ENCODE measurements at places on chromosomes 13 and 19.

DNA sequence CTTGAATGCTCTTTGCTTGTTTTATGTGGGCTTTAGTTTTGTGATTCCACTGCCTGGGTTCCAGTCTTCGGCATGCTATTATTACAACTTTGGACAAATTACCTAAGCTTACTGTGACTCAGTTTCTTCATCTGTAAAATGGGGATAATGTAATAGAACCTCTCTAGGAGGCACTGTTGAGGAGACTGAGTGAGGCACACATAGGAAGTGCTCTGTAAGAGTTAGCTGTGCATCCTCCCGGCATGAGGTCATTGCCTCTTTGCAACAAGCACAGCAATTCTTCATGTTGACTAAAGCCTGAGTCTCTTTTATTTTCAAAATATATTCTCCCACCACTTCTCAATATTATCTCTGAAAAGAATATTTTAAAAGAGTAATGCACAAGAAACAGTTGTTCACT, 227.4 kb downstream of the DLEU7 start:
- no peak for DNase-seq

DNA sequence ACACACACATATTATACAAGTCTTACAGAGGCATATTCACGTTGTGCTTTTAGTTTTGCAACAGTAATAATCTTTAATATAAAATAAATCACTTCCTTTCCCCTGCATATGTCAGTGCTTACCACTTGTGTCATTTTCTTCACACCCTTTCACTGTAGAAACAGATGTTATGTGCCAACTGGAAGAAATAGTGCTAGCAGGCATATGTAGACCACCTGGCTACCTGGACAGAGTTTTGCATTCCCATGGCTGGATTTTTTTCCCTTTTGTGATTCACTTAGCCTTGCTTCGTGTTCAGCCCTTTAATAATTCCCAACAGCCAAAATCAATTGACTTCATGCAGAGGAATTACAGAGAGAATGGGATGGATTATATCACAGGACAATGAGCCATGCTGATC, 399.1 kb upstream of the SPRY2 start:
- no peak for DNase-seq

- no peak for DNase-seq
Measured at GRCh38 chr13:112145551-112146360, 78.8 kb downstream of the SOX1 start.

DNA sequence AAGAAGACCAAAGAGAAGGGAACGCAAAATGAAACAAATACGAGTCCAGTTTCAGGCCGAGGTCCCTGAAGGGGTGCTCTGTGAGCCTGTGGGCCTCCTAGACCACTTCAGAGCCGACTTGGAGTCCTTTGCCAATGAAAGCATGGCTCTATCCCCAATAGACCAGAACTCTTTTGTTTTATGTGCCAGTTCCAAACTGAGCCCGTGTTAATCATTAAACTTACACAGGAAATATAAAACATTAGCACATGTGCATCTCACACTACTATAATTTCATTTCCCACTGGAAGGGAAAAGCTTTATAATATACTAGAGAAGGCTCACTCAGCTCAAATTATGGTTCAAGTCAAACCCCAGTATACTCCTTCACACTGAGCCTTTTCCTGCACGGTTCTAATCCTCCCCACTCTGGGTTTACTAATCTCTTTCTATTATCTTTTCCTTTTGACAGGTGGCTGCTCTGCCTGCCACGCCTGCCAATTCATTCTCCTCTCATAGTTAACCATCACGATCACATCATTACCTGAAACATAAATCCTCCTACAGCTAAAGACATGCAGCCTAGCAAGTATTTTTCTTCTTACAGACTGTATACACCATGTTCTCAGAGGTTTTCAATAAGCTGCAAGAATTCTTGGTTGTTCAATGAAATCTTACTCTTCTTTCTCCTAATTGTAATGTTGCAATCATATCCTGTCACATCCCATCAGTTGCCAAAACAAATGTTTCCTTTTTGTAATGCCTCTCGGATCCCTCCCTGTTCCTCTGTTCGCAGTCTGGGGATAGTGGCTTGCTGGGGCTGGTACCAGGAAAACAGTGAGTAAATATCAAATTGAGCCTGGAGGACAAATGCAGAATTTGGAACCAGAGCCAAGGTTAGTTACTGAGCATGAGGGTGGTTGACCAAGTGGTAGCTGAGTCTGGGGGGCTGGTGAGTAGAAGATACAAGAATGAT, 18.8 kb upstream of the WASF3 start:
- DNase-seq, result no peak

GRCh38 chr19:17183271-17183761, 31.8 kb upstream of the USE1 start:
- no peak for DNase-seq

DNA sequence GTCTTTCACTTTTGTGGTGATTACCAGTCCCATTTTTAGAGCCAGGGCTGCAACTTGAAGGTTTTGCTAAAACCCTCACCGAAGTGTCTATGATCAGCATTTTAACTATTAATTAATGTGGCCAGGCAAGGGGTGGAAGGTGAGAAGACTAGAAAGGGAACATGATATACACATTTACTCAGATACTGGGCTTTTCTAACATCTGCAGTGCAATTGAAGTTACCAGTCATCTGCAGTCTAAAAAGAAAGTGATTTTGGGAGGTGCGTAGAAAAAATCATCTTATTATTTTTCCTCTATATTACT, 481 bp downstream of the ALOX5AP start:
- no peak for DNase-seq

GRCh38 chr13:42106998-42107397, 58.5 kb downstream of the DGKH start:
- no peak for DNase-seq

DNA sequence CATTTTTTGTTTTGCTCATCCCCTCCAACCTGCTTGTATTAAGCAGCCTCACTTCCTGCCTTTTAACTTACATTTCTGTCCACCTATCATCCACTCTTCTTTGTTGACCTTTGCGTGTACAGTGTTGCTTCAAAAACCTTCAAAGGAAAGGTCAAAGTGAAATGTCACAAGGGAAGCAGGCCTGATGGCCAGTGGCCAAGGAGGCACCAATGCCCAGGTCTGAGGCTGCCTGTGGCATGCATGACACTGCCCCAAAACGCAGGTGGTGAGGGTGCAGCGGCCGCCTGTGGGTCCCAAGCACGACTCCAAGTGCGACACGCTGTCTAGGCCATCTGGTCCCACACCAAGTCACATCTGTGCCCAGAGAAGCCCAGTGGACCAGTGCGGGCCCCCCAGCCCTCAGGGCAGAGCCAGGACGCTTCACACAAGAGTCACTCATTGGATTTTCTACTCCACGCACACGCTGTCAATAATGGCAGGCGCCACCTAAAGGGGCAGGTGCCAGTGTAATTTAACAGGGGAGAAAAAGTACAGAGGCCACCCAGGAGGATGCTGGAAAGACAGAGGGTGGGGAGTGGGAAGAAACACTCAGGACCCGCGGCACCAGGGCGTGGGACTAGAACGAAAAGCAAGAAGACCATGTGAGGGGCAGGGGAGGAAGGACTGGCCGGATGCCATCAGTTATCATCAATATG, 23.5 kb downstream of the SLC7A1 start:
- no peak for DNase-seq

DNA sequence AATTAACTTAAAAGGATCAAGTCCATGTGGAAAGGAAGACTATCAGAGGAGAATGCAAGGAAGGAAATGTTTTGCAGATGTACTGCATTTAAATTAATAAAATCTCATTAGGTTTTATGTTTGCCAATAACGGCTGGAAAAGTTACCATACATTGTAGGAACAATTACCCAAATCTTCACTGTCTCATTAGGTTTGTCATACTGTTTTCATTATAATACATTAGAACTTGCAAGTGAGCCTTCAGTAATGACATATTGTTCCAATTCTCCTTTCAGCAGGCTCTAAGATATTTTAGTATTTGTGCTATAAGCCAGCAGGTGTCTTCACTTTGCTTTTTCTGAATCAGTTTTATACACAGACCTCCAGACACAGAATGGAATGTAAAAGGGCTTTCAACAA, 661.6 kb upstream of the KLHL1 start:
- no peak for DNase-seq

- DNase-seq, result no peak
Measured at GRCh38 chr13:74182491-74182890, 48.3 kb upstream of the KLF12 start.

GRCh38 chr19:20247016-20247683, 80.1 kb downstream of the ZNF486 start:
- DNase-seq, result peak; percentile 12

DNA sequence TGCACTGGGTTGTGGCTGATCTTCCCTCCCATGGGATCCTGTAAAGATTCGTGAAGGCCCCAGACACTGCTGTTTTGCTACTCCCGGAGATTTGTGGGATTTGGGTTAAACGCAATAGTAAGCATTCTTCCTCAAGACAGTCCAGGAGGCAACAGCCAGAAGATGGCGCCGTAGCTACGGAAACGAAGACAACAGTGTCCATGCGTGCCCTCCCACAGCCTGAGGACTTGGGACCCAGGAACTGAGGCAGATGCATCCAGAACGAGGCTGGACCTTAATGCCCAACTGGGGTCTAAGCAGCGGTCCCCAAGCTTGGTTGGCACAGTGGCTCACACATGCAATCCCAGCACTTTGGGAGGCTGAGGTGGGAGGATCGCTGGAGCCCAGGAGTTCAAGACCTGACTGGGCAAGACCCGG, 57.6 kb upstream of the ZNF507 start:
- no peak for DNase-seq

DNA sequence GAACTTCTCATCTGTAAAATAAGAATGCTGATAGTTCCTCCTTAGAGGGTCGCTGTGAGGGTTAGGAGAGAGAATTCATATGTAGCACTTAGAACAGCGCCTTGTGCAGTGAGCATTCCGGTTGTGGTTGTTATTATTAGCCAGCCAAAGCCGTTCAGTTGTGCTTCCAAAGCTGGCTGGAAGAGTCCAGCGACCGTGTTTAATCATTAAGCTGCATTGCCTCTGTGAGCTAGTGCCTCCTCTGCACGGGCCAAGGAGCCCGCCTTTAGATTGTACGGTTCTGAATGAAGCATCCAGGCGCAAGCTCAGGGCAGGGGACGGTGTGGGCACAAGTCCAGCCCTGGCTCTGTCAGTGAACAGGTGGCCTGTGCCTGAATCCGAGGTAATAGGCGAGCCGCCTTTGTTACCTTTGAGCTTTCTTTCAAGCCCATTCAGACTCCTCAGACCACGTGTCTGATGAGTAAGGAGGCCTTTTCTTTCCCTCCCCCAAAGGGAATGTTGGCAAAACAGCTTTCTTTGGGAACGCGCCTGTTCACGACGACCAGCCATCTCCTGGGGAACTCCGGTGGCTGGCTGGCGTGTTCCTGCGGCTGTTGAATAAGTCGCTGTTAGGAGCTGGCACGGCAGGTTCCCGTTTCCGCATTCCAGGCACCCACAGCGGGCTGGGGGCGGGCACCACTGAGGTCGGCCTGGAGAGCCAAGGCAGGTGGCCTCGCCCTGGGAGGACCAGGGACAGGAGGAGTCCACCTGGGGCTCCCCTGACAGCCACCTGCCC, 25.1 kb downstream of the SIPA1L3 start:
- no peak for DNase-seq
